Progenitor cell of endocrine pancreas (in vitro differentiated cells): ENCODE measurements at places on chromosomes 16 and 17. TPM values are rescaled to one million over a fixed set of nuclear protein-coding genes. Genes with fewer than 3 reads are reported as not detected.

DNA sequence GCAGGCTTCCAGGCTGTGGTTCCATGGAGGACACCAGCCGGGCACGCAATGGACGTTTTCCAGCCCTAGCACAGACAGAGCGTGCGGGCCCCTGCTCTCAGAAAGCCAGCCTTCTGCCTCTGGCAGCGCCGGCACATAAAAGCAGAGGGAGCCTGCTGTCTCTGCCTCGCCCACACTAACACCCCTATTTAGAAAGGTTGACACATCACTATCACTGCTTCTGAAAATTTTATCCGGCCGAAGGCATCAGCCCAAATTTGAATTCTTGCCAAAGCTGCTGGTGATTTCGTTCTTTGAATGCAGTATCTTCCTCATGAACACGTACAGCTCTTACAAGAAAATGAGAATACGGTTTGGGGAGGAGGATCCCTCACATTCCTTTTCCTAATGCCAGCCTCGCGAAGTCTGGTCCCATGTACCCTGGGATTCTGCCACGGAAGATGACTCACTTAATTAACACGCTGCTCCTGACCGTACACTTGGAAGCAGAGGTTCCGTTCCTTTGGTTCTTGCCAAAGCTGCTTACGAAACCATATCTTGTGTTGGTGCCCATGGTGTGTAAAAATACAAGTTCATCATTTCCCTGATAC, 1.3 kb upstream of the RAB11FIP3 start:
- peaks cover 5% of the 10 kb centered on the region for H3K36me3 ChIP-seq
- peaks cover 20% of the 10 kb centered on the region for H3K27me3 ChIP-seq
- H3K27ac ChIP-seq: no peak overlapping the region
- peaks cover 21% of the 10 kb centered on the region for H3K4me1 ChIP-seq

GRCh38 chr17:79843816-79844800, 4.9 kb upstream of the CBX4 start:
- H3K36me3 ChIP-seq: no peaks in the 10 kb centered on the region
- H3K4me3 ChIP-seq: peak overlapping the region; percentile 68
- peaks cover 9% of the 10 kb centered on the region for H3K4me1 ChIP-seq

DNA sequence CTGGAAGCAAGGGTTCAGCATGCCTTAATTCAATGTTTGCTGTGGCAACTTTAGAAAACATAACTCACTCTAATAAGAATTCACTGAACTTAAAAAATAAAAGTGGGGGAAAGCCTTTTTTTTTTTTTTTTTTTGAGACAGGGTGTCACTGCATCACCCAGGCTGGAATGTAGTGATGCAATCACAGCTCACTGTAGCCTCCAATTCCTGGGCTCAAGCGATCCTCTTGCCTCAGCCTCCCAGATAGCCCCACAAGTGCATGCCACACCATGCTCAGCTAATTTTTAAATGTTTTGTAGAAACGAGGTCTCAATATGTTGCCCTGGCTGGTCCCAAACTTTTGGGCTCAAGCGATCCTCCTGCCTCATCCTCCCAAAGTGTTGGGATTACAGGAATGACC, 243.9 kb downstream of the PARN start:
- no peaks in the 10 kb centered on the region for H3K36me3 ChIP-seq
- H3K4me1 ChIP-seq: no peaks in the 10 kb centered on the region
- no peak for DNase-seq

GRCh38 chr17:36723459-36724025, 122.2 kb downstream of the MRM1 start:
- H3K27ac ChIP-seq: no peak overlapping the region
- peaks cover 16% of the 10 kb centered on the region for H3K27me3 ChIP-seq
- H3K4me3 ChIP-seq: no peak overlapping the region
- no peaks in the 10 kb centered on the region for H3K36me3 ChIP-seq
- DNase-seq: no peak
- peaks cover 27% of the 10 kb centered on the region for H3K4me1 ChIP-seq

Gene CDH16
- not detected in 2 replicates for total RNA-seq
